SK-N-SH (cell line): ENCODE measurements at places on chromosomes 5 and 9.
A peak's percentile ranks its signal among the peaks of the same experiment; 100 is the strongest.

DNA sequence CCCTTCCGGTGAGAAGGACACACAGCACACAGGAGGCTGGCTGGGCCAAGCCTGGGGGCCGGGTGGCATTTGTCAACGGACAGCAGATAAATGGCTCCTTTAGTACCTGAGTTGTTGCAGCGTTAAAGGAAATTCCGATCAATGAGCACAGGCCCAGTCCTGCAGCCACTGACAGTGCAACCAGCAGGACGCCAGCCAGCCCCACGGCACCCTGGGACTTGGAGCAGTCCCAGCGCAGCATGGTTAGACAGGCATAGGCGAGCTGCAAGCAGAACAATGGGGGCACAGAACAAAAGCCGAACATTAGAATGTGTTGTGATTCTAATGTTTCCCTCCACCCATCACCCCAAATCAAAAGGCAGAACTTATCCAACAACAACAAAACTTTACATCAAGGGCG lies 39.3 kb downstream of the PTCH1 start:
- no peak for DNase-seq

DNA sequence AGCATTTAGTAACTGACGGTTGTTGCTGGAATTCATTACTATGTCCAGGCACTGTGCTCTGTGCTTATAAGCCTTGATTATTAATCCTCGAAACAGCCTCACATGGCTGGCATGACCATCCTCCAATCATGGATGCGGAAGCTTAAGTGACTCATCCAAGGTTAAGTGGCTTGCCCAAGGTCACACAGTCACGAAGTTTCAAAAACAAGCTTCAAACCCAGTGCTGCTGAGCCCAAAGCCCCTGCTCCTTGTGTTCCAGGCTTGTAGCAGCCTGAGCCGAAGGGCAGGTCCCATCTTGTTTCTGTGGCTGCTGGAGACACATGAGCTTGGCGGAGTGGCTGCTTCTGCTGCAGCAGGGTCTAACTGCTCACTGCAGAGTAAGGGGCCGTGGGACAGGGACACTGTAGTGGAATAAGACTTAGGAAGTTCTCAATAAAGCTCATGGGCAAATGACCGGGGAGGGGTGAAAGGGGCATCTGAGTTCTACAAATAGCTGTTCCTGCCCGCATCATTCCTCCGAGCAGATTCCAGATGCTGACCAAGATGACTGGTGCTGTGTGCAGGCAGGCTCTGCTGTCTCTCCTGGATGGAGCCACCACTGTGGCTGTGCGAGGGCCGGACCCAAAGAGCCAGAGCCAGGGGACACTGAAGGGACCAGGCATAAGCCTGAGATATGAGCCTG lies 32.4 kb downstream of the WHRN start:
- DNase-seq, result no peak

- DNase-seq, result no peak
Observed at GRCh38 chr5:165104611-165105010, 1599.2 kb downstream of the MAT2B start.

DNA sequence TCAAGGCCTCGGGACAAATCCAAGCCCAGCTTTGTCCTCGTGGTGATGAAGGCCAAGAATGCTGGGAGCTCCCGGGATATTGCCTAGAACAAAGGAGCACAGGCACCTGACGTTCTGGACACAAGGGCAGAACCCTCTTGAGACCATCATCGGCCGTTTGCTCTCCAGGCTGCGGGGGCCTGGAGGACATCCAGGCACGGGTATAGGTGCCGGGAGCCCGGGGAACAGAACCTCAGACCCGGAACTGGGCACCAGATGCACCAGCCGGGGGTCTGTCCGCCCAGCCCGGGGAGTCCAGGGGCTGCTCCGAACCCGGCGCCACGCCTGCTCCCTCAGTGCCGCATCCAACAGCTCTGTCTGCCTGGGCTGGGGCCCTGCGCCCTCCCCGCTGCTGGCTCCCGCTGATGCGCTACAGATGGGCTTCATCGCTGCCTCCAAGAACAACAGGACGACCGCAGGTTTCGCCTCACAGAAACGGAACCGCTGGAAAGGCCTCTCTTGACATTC lies 88.0 kb downstream of the ADAMTS2 start:
- peak; percentile 19 for DNase-seq

DNA sequence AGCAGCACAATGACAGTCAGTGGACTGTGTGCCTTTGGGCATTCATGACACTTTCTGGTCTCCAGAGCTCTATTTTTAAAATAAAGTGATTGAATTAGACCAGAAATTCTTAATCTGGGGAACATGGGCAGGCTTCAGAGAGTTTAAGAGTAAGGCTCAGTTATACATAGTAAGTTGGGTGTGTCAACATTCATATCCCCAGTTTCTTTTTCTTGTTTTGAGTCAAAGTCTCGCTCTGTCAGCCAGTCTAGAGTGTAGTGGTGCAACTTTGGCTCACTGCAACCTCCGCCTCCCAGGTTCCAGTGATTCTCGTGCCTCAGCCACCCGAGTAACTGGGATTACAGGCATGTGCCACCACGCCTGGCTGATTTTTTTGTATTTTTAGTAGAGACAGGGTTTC lies 13.7 kb upstream of the KIF4B start:
- DNase-seq, result no peak
